ENCODE measurements at places on chromosomes 3 and 15.

- no peak for DNase-seq
Measured at GRCh38 chr3:168239287-168239686, 143.6 kb upstream of the GOLIM4 start.

- no peak for DNase-seq
Measured at GRCh38 chr3:12338595-12339546, 50.0 kb downstream of the PPARG start.

DNA sequence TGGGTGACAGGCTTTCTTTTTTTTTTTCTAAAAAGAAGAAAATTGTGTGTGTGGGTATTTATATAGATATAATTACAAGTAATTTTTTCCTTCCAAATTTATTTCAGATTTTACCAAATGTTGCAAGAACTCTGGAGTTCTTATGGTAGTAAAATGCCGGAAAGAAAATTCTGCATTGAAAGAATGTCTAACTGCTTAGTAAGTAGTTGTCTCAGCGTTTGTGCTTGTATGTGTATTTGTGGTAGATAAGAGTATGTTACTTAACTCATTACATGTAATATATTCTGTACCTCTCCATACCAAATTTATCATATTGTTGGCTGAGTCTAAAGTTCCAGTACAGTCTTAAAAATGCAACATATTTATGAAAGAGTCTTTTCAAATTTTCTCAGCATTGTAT, 32.3 kb upstream of the ZCWPW2 start:
- no peak for DNase-seq

- no peak for DNase-seq
Measured at GRCh38 chr15:51709031-51709430, 27.7 kb downstream of the SCG3 start.

GRCh38 chr3:50192689-50193141, 1.3 kb downstream of the GNAT1 start:
- peak; percentile 67 for DNase-seq
